Renal pelvis (tissue), 12 donors: ENCODE measurements at places on chromosomes 16 and 17.

- DNase-seq: no peak
Observed at GRCh38 chr17:826778-827177, 44.6 kb downstream of the MRM3 start.

- no peak for DNase-seq
Observed at GRCh38 chr17:41617698-41618097, 5.1 kb upstream of the KRT16 start.

DNA sequence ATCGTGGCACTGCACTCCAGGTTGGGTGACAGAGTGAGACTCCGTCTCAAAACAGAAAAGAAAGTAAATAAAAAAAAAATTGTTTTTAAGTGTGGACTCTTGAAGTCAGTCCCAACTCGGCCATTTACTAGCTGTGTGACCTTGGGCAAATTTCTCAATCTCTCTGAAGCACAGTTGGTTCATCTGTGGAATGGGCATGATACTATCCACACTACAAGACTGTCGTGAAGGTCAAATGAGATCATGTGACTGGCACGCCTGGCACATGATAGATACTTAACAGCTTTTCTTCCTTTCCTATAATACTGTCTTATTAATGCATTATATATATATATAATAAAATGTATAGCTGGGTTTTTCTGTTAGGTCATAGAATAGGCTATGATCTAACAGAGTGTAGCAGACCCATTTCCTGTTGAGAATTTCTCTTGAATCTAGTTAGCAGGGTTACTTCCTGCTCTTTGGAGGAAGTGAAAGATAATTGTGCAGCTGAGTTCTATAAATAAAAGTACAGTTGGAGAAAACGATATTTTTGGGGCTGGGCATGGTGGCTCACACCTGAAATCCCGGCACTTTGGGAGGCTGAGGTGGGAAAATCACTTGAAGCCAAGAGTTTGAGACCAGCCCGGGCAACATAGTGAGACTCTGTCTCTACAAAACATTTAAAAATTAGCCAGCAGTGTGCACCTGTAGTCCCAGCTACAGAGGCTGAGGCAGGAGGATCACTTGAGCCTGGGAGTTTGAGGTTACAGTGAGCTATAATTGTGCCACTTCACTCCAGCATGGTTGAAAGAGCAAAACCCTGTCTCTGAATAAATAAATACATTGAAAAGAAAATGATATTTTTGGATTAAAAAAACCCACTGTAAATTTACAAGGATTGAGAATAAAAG is 7.3 kb downstream of the MILR1 start:
- DNase-seq: no peak

DNA sequence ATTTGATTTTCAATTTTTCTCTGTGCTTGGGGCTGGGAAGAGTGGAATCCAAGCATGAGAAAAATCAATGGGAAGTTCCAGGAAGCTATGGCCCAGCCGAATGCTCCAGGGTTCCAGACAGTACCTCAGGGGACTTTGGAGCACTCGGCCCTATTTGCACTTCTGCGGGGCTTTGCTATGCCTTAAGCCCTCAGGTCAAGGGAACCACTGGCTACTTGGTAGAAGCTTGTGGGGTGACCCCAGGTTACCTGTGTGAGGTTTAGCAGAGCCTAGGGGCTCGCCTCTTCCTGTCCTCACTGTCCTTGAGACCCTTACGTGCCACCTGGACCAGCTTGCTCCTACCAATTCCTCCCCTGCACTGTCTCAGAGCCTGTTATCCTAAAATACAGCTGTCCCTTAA is 121.3 kb downstream of the MGAT5B start:
- no peak for DNase-seq

- DNase-seq: no peak
Observed at GRCh38 chr17:45296003-45296832, 20.6 kb downstream of the MAP3K14 start.

- no peak for DNase-seq
Observed at GRCh38 chr16:73546341-73546845, 498.5 kb upstream of the ZFHX3 start.

DNA sequence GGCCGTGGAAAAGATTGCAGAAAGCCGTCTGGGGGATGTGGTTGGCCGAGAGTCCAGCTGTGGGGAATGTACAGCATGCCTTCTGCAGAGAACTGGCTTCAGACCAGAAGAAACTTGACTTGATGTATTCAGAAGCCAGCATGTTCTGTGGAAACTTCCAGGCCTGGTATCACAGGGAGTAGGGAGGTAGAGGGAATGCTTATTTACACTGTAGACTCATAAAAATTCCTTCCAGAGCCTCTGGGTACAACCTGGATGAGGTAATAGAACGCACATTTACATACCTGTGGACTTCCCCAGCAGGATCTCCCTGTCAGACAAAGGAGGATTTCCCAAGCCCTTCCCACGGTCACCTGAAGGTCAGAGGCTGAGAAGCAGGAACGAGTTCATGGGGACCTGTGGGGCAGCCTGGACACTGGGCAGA is 11.8 kb upstream of the GAS7 start:
- DNase-seq: peak; percentile 40

- DNase-seq: no peak
Observed at GRCh38 chr16:49638673-49639610, 217.0 kb downstream of the ZNF423 start.

DNA sequence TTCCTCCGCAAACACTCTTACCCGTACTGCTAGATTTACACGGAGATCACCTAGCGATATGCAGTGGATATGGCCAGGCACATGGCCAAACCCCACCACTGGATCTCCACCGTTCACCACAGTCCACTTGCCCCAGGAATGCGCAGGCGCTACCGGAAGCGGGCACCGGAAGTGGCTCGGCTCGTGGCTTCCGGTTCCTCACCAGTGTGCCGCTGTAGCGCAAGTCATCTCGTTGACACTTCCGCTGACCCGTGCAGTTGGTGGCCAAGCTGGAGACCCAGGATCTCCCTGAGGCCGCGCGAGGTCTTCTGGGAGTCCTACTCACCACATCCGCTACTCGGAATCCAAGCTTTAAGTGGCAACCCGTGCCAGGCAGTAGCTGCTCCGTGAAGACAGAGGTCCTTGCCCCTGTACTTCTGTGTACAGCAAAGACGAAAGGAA is 11.5 kb downstream of the ZNF597 start:
- DNase-seq: no peak

DNA sequence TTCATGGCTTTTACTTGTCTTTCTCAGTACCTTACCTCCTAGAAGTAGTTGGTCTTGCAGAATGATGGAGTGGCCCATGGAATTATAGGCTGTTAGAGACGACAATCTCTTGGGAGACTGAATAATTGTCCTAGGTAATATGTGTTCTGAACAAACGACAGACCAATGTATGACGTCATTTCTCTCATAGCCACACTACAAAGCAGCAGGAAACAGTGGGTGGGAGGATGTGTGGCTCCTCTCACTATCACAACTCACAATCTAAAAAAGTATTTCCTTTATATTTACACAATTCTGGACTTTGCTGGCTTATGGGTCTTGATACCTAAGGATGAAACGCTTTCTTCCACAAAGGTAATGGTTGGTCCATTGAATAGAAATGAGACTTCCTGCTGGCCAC is 183.9 kb downstream of the TOX3 start:
- DNase-seq: no peak

DNA sequence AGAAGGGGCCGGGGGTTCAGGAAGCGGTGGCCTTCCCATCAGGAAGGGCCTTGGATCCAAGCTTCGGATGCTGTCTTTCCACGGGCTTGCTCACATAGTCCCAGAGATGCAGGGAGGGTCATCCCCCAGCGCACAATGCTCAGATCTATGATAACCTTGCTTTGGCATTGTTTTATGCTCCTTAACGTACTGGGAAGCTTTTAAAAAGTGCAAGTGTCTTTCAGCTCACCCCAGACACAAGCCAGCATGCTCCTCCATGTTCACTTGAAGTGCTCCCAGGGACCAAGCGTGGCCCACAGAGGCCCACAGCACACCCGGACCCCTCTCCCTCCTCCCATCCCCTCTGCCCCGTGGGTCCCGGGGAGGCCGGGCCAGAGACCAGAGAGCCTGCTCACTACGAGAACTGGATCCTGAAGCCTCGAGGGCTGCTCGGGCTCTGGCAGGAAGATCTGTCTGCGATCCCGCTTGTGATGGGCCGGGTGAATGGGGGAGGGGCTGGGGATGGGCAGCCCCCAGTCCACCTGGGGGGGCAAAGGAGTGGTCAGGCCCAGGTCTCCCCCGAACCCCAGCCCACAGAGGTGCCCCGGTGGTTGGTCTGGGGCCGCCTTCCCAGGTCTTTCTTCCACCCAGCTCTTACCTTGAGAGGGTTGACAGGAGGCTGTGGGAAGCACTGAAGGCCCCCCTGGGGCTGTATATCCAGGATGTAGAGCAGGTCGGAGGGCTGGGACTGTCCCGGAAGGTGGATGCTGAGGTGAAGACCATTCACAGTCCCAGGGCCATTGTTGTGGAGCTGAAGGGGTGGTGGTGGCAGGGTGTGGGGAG is 11.8 kb upstream of the FAM171A2 start:
- DNase-seq: no peak

GRCh38 chr16:13391337-13391736 is 489.9 kb downstream of the SHISA9 start:
- DNase-seq: no peak

GRCh38 chr17:11178581-11178980 is 62.4 kb upstream of the SHISA6 start:
- DNase-seq: no peak

- no peak for DNase-seq
Observed at GRCh38 chr17:74964988-74965622, 7.5 kb downstream of the HID1 start.

- DNase-seq: no peak
Observed at GRCh38 chr16:74051-74746, 1.8 kb upstream of the RHBDF1 start.

GRCh38 chr16:2081201-2082084 is 33.7 kb downstream of the TSC2 start:
- DNase-seq: no peak
